Hematopoietic multipotent progenitor cell treated with erythropoietin and hydrocortisone succinate and interleukin-3 and kit ligand, for 15 days (in vitro differentiated cells): ENCODE measurements at places on chromosomes 5 and 9.

- DNase-seq: no peak
These were observed 198.8 kb downstream of the MARCHF11 start for GRCh38 chr5:15980835-15981234.

DNA sequence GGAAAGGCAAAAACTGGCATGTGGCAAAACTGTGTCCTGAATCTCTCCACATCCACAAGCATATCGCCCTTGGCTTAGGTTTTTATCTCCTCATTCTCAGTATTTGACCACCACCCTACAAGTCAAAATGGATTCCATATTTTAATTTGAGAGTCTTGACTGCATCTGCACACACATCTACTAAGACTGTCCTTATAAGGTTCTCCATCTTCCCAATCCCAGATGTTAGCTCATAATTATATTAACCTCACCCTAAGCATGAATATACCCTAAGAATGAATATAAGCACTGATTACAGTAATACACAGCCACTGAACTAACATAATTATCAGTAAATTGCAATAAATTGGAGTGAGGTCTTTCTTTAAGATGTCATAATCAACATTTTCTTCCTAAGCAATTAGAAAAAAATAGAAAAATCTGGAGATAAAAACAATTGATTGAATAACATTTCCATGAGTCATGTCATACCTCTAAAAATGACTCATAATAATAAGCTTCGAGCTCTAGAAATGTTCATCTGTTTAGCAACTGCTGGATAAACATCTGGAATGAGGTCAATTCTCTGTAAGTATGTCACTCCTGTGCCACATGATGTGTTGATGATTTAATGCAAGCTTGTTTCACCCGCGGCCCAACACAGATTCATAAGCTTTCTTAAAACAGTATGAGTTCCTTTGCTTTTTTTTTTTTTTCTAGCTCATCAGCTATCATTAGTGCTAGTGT is 39.9 kb upstream of the PAM start:
- DNase-seq: no peak

DNA sequence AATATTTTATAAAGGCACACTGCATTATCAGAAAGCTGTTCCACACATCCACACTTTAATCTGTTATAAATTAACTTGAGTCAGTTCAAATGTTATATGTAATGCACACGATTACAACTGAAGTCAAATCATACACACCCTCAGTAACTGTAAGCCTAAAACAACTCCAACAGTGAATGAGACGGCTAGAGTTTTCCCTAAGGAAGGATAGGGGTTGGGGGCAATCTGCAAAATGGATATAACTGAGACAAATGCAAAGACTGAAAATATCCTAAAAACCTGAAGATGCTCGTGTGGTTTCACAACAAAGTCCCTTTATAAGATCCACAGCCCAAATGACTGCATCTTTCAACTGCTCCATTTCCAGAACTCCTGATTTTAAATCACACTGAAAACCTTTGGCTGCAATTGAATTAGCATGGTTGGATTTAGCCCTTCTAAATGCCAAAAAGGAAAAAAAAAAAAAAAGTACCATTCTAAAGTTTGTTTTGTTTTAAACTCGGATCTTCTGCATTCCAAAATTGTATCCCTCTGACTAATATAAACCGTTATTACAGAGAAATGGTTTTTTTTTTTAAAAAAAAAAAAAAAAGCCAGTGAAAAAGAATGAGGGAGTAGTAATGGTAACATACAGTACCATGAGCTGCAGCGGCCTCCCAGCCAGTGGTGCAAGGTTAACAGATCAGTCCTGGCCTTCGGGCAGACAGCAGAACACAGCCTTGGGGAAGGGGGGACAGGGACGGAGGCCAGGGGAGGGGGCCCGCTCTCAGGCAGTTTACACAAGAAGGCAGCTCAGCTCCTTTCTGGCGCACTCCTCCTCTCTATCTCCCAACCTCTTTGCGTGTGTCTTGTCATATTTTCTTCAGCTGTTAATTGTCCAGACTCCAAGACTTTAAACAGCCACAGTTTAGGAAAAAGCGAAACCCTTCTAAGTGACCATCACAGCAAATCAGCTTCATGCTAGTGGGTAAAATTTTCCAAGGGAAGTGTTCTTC is 166.1 kb downstream of the BNC2 start:
- no peak for DNase-seq

GRCh38 chr5:159163027-159163700 is 46.2 kb downstream of the RNF145 start:
- no peak for DNase-seq

DNA sequence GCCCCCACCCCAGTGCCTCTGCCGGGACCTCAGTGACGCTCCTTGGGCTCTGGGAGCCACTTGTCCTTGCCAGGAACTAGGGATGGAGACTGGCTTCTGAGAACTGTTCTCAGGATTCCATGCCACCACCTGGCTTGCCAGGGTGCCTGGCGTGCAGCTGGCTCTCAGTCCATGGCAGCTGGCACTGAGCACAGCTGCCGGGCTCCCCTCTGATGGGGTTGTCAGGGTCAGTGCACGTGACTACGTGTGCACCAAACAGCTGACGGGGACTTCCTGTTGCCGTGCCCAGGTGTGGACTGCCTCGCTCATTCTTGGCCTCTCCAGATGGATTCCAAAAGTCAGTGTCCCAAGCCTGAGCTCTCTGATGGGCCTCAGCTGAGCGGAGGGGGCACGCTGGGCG is 9.4 kb downstream of the KCNT1 start:
- no peak for DNase-seq

GRCh38 chr9:4073371-4073770 is 226.5 kb downstream of the GLIS3 start:
- no peak for DNase-seq

- no peak for DNase-seq
These were observed 1.3 kb downstream of the GNG10 start for GRCh38 chr9:111662576-111663300.

- DNase-seq: peak; percentile 83
These were observed 18.3 kb downstream of the CMBL start for GRCh38 chr5:10289353-10289752.

DNA sequence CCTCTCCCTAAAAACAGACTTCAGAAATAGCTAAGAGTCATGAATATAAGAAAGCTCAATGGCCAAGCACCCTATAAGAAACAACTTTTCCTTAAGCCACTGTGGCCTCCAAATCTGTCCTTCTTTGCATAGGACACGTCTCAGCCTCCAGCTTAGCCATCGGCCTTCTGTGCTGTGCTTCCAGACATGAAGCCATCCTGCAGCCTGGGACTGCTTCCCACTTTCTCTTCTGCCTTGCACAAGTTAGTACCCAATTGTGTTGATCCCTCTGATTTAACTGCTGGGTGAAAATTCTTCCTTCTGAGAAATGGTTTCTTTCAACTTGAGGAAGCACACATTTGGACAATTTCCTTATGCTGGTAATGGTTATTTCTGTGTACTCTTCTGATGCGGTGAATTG is 334.7 kb downstream of the MARCHF11 start:
- no peak for DNase-seq

DNA sequence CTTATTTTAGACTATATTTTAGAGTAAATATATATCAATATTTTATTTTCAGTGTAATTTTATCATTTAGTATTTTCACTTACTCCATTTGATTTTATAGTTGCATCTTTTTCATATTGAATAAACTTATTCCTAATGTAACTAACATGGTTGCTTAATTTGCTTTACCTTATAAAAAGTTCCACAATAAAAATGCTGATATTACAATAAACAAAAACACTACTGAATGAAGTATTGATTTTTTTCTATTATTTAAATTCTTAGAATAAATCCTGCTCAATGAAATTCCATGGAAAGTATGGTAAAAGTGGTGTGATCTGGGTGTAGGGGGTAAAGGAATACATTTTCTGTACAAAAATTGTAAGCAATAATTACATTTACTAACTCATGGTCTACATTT is 2074.9 kb upstream of the C9orf72 start:
- DNase-seq: no peak

- DNase-seq: peak; percentile 32
These were observed at the start of gene PCDH1 for GRCh38 chr5:141878186-141878710. PCDH1 (minus strand) TSS chr5:141878410; CDS start chr5:141878262, 148 bp downstream.

- DNase-seq: no peak
These were observed 14.8 kb upstream of the COL5A1 start for GRCh38 chr9:134626571-134627416.

DNA sequence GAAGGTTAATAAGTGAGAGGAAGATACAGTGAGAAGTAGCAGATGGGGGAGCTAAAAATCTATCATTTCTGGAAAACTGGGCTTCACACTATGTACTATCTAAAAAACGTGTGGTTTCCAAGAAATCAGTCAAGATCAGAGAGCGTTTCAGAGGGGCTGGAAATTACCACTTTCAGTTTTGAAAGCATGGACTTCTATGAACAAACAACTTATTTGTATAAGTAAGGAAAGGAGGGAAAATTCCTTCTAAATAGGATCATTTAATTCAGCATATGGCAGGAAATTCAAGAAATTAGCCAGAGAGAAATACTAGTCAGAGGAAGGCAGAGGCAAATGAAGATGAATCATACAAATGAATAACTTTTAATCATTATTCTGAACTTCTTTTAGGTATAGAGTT is 11.3 kb downstream of the TNC start:
- no peak for DNase-seq

DNA sequence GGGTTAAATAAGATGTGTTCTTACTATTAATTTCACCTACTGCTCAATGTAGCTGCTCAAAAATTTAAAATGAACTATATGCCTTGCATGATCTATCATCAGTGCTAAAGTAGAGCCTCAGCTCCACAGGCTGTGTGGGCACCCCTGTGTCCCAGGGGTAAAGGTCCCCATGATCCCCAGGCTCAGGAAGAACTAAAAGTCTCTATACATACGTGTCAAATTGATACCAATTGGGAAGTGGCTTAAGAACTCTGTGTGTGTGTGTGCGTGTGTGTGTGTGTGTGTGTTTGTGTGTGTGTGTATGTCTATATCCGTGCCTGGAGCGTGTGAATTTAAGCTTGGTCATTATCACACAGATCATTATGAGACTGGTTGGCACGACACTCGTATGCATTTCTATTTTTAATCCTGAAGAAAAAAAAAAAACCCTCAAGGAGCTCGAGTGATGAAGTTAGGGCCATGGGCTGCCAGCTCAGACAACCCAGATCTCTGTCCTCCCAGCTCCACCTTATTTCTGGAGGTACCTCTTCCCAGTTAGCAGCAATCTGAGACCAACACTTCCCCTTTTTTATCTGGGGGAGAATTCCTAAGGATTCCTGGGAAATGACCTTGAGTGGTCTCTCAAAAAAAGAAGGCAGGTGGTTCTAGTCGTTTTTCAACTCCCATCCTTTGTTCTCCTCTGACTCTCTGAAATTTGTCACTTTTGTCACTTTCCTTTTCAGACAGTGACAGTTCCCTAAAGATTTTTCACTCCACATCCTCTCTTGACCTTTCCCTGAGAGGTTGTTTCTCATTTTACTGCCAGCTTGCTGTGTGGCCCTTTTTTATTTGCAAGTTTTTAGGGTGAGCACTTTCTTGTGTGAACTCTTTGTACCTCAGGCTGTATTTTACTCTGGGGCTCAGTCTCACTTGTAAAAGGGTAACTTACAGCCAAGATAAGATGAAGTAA is 45.7 kb upstream of the CTXN3 start:
- DNase-seq: no peak

- DNase-seq: no peak
These were observed 111.1 kb downstream of the TLR4 start for GRCh38 chr9:117815315-117815714.

GRCh38 chr9:3857673-3858072 is 331.9 kb upstream of the RFX3 start:
- DNase-seq: no peak

DNA sequence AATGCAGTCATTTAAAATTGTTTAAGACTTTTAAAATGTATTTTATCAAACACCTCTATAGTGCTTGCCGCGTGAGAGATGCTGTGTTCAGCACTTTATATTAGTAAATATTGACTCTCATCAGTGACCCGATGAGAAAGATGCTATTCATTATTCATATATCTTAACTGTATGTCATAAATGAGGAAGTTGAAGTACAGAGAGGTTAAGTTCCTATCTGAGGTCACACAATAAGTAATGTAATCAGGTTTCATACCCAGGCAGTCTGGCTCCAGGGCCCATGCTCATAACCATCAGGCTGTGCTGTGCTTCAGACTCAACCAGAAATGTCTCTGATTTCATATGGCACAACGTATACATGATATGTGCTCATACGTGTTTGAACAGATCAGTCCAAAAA is 119.0 kb downstream of the SV2C start:
- no peak for DNase-seq

DNA sequence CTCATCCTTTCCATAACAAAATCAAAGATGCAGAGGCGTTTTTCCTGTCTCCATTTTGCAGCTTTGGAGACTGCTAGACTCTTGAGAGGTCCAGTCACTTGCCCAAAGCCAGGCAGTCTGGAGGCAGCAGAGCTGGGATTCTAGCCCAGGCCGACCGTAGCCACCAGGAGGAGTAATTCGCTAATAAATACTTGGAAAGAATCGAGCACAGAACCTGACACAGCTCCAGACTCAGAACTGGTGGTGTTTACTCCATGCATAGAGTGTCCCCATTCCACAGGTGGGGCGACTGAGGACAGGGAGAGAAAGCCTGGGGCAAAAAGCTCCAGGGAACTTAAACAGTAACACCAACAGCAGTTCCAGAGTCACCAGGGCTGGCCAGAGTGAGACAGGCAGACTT is 10.7 kb upstream of the CERCAM start:
- DNase-seq: no peak

GRCh38 chr9:21265421-21266189 is 25.8 kb upstream of the IFNA14 start:
- no peak for DNase-seq

- no peak for DNase-seq
These were observed 24.4 kb upstream of the PPP1R2B start for GRCh38 chr5:156825688-156826087.

DNA sequence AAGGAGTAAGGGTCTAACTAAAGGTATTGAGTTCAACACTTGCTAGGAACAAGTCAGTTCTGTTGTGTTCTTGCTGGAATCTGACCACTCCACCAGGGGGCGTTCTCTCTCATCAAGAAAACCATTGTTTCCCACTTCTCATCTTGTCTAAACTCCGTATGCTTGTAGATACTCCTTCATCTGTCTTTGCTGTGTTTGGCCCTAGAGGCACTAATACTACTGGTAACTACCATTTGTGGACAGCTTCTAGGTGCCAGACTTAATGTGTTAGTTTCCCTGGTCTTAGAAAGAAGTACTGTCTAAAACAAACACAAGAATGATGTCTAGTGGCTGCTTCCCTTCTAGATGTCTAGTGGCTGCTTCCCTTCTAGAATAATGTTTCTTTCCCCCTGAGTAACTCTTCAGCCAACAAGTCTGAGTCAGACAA is 18.7 kb upstream of the PTPDC1 start:
- DNase-seq: peak; percentile 66
